ENCODE measurements at places on chromosomes 3 and 15.

- no peak for DNase-seq
Measured at GRCh38 chr3:159416856-159417255, 571.8 kb upstream of the IL12A start.

GRCh38 chr3:48595526-48596121 lies 495 bp upstream of the COL7A1 start:
- no peak for DNase-seq

GRCh38 chr15:39939487-39940452 lies 5.9 kb downstream of the EIF2AK4 start:
- DNase-seq = no peak

GRCh38 chr3:186511245-186511644 lies 32.9 kb downstream of the CRYGS start:
- DNase-seq = no peak

DNA sequence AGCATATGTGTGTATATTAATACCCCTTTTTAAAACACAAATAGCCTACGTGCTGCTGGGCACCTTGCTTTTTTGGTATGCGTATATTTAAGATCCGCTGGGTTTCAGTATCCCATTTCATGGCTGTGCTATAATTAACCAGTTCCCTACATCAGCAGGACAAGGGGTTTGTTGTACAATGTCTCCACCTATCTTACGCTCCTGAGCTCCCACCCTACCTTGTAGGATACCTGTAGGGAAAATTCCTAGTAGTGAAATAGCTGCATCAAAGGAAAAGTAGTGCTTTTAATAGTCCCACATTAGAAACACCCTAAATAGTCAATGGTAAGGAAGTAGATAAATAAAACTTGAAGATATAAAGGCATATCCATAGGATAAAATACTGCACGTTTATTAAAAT lies 1.4 kb downstream of the MAP6D1 start:
- DNase-seq = no peak

DNA sequence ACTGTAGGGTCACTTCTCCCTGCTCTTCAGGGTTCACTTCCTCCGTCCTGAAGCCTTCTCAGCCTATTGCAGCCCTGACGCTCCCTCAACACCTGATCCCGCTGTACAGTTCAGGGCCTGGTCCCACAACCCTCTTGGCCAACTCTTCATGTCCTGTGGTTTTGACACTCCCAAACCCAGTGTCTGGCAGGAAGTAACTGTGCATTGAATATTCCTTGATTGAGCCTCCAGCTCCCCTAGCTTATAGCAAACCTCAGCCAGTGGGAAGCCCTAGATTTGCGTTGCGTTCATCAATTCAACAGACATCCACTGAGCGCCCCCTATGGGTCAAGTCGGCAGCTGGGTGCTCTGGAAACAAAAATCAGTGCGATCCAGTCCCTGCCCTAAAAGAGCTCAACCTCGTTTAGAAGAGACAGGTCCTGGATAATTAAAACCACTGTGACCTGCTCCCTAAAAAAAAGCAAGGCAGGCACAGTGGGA lies 13.5 kb downstream of the UBAP1L start:
- peak; percentile 57 for DNase-seq

DNA sequence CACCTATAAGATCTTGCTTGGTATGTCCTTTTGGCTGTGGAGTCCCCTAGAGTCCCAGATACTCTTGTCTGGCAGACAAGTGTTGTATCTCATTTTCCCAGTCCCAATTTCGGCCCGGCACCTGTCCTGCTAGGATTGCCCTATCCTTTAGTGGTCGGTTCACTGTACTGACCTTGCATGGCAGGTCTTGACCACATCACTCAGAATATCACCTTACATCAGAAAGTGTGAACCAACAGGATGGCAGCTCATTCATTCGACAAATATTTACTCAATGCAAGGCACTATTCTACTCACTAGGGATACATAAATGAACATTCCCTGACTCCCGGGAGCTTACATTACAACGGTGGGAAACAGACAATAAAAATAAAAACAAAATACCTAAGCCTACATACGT lies 5.7 kb upstream of the CCDC80 start:
- DNase-seq = no peak

GRCh38 chr3:170226426-170226960 lies 4.3 kb downstream of the PRKCI start:
- no peak for DNase-seq

DNA sequence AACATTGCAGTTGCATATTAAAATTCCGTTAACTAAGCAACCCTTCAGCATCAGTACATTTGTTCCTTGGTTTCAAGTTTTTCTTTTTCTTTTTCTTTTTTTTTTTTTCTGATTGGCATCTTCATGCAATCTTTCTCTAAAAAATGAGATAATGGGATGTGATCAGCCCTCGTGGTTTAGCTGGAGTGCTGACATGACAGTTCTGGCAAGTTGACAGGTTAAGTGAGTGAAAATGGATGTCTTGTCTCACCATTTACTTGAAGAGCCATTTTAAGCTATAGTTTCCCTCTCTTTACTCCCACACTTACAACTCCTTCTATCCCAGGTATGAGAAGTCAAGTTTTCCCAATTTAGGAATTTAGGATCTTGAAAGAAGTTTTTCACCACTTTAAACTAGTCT lies 495.2 kb downstream of the ROBO2 start:
- no peak for DNase-seq

All from activated CD4-positive, CD25-positive, alpha-beta regulatory T cell treated with anti-CD3 and anti-CD28 coated beads, Interleukin-2, amount 50 U/mL, for 72 hours (primary cell).